Right renal cortex interstitium (tissue), 3 donors: ENCODE measurements at places on chromosomes 12 and 14. TPM values are rescaled to one million over a fixed set of nuclear protein-coding genes. Genes with fewer than 3 reads are reported as not detected.

DNA sequence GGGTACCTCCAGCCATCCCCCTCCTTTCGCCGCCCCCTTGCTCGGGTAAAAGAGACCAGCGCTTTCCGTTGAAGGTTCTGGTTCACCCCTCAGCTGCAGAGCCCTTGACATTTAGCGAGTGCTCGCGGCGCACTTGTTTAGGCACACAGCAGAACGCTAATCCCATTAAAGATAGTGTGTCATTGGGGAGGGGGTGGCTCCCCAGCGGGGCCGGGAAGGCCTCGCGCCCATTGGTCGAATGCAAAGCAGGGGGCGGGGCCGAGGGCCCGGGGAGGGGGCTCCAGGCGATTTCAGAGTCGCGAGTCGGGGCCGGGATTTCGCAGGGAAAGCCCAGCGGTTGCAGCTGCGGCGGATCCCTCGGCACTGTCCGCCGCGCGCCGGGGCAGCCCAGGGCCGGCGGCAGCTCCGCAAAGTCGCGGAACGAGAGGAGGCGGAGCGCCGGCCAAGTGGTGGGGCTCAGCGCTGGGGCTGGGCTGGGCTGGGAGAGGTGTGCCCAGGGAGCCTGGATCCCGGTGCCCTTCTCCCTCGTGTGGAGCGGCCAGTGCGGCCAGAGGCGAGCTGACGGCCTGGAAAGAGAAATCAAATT, 122.9 kb downstream of the TSPAN9 start:
- peak; percentile 65 for DNase-seq

DNA sequence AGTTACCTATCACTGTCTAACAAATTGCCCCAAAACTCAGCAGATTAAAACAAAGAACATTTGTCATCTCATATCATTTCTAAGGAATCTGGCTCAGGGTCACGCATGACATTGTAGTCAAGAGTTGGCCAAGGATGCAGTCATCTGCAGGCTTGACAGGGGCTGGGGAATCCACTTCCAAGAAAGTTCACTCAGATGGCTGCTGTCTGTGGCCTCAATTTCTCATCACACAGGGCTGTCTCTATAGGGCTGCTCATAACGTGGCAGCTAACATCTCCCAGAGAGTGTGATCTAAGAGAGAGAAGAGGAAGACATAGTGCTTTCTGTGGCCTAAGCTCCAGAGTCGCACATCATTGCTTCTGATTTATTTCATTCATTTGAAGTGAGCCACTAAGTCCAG, 17.0 kb upstream of the IL22 start:
- no peak for DNase-seq

DNA sequence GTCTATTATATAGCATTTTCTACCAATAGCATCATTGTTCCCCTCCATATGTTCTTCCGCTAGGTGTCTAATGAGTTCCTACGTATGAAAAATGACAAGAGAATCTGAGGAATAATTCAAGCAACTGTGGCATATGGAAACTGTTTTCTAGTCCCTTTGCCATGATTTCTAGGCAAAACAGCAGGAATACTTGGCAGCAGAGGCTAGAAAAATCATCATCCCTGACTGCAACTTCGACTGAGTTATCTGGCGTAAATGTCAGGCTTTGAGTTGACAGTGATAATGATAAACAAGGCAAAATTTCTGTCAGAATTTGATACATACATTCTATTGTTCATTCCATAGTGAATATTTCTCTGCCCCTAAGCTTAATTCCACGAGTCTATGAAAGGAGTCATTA, 572.8 kb upstream of the USP15 start:
- no peak for DNase-seq

- DNase-seq, result no peak
Measured at GRCh38 chr12:48781750-48782456, 7.0 kb downstream of the ADCY6 start.

GRCh38 chr12:81337886-81338285, 260.0 kb downstream of the ACSS3 start:
- DNase-seq, result no peak

MIP gene
- 0.18 TPM for polyA plus RNA-seq
